ENCODE measurements at places on chromosomes 7 and 10.

- DNase-seq, result no peak
Observed at GRCh38 chr7:36945612-36946400, 221.5 kb upstream of the AOAH start.

DNA sequence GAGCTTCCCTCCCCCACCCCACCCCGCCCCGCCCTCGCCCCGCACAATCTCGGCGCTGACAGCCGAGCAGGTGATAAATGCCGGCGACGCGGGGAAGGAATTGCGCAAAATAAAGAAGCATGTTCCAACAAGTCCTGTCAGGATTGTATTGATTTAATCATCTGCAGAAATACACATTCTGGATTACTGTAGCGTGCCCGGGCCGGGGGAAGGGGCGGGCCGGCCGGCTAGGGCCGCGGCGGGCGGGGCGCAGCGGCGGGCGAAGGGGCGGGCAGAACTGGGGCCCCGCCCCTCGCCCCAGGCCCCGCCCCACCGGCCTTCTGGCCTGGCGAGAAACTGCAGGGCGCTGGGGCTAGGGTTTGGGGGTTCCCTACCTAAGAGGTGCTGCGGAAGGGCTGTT is 88.9 kb upstream of the PAX2 start:
- DNase-seq, result no peak

DNA sequence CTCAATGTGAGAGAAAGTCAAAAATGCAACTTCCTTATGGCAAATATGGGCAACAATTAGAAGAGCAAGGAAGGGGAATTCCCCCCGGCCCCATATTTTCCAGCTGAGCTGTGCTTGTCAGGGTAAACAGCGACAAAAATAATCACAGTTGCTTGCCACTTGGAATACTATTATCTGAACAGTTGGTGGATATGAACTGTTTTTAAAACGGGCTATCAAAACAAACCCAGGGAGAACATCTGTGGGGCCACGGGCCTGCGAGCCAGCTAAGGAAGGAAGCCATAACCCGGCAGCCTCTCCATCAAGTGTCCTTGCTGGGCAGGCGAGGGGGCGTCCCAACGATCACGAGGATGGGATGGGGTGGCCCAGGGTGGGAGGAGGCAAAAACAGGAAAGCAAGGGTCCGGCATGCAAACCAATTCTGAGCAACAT is 228.4 kb downstream of the ARHGAP12 start:
- no peak for DNase-seq

DNA sequence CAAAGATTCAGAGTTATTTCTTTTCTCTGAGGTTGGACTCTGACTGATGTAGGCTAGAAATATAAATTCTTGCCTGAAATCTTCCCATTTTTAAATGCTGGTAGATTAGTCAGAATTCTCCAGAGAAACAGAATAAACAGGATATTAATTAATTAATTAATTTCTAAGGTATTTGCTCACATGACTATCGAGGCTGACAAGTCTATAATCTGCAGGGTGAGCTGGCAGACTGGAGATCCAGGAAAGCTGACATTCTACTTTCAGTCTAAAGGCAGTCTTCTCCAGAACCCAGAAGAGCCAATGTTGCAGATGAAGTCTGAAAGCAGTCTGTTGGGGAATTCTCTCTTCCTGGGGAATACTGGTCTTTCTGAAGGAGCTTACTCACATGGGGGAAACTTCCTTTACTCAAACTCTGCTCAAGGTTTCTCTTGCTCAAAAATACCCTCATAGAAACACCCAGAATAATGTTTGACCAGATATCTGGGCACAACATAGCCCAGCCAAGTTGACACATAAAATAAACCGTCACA is 189.7 kb downstream of the KIF20B start:
- no peak for DNase-seq

- DNase-seq, result no peak
Observed at GRCh38 chr10:74891053-74891452, 64.7 kb downstream of the KAT6B start.

GRCh38 chr10:102595897-102596296 is 48.4 kb upstream of the TRIM8 start:
- DNase-seq, result no peak

GRCh38 chr10:76086761-76087639 is 655.6 kb downstream of the LRMDA start:
- peak; percentile 32 for DNase-seq

DNA sequence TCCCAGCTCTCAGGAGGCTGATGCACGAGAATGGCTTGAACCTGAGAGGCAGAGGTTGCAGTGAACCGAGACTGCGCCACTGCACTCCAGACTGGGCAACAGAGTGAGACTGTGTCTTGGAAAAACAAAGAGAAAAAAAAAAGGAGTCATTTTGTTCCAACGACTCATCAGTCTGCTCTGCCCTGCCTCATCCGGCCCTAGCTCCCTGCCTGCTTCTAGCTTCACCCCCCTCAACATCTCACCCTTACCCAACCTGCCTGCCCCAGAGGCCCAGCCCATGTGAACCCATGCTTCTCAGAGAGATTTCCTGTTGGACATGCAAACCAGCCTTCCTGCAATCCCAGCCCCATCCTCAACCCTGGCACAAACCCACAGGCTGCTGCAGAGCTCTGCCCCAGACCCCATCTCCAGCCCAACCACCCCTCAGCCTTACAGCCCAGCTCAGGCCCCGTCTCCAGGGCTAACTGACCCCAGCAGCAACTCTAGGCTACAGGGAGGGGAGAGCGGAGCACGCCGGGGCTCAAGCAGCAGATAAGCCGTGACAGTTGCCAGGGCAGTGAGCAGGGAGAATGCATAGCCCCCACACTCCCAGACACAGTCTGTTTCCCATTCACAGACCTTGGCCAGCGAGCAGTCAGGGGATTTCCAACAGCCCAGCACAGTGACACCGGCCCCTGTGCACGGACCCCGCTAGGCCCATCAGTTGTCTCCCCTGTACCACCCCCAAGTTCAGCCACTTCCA is 86.0 kb upstream of the KCTD7 start:
- DNase-seq, result no peak

DNA sequence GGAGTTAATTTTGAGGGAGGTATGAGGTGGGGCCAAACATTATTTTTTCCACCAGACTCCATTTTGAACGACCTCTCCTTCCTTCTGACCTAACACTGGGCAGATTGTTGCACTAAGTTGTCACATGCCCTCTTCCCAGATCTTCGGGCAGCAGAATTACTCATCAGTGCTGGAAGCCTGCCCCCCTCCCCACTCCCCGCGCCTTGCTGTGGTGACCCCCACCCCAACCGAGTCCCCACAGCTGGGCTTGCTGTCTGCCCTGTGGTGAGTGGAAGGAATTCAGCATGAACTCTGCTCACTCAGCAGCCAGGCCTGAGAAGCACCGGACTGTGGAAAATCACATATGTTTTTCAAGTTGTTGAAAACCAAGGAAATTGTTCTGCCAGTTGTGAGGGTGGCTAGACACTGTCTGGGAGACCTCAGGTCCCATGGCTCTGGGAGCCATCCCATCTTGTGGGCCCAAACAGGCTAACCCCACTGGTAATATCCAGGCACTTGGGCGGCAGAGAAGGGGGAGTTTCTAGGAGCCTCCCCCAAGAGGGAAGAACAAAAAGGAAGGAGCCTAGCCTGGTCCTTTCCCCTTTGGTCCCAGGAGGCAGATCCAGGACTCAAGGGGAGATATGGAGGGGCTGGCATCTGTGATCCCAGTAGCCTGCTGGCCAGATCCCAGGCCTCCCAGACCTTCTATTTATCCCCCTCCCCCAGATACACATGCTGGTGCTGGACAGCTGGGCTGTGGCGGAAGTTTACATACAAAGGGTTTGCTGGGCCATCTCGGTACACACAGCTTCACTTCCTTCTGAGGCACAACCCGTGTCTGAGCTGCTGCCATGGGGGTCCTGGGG is 3.5 kb upstream of the AEBP1 start:
- no peak for DNase-seq

- no peak for DNase-seq
Observed at GRCh38 chr7:46153951-46154787, 233.1 kb upstream of the IGFBP3 start.

GRCh38 chr7:46932306-46932675 is 649.6 kb downstream of the TNS3 start:
- DNase-seq, result no peak

DNA sequence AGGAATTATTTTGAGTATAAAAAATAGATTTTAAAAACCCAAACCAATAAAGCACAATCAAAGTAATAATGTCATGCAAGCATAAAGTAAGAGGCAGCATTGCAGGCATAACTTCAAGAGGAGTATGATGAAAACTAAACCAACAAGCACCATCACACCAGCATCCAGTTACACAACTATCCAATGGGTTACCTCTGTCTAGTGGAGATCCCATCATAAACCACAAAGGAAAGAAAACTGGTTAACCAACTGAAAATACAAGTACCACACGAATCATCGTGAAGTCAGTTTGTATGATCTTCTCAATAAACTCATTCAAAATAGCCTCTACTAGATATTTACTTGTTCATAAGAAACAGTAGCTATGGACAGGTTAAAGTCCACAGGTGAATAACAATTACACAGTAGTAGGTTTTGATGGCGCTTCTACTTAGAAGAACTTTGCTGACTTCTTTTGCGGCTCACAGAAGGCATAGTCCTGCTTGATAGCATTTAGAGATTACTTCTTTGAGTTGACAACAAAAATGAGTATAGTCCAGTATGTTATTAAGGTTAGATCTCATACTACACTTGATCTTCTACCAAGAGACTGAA is 116.6 kb downstream of the MICU1 start:
- DNase-seq, result no peak

- no peak for DNase-seq
Observed at GRCh38 chr10:119162452-119163092, 2.9 kb downstream of the SFXN4 start.

- DNase-seq, result no peak
Observed at GRCh38 chr7:18900803-18901202, 216.6 kb downstream of the TWIST1 start.

DNA sequence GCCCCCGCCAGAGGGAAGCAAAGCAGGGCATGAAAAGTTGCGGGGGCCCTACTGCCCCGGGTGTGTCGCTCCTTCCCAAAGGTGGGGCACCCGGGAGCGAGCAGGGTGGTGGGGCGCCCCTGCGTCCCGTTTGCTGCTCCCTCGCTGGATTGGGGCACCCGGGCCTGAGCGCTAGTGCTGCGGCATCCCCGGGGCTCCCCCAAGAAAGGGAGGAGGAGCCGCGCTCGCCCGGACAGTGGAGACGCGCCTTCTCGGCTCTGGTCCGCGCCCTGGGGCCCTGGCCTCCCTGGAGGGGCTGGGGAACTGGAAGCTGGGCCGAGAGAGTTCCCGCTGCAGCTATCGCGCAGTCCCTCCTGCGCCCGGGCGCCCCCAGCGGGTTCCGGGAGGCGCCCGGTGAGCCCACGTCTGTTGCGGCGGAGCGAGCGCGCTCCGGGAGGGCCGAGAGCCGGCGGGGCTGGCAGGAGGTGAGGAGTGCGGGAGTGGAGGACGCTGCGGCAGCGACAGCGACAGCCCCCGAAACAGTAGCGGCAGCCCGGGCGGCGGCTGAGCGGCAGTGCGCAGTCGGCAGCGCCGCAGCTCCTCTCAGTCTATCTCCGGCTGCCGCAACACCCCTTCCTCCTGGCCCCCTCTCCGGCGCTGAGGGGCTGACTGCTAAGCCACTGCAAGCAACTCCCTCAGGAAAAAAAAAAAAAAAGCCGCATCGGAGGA is 504 bp upstream of the BMPER start:
- no peak for DNase-seq

All from omental fat pad (tissue), 4 donors.